ENCODE measurements at places on chromosomes 1 and 21.

GRCh38 chr1:208036106-208036808 is 125.3 kb upstream of the CD34 start:
- no peak for DNase-seq

GRCh38 chr1:195962051-195962450 is 646.2 kb downstream of the KCNT2 start:
- no peak for DNase-seq

GRCh38 chr21:15276243-15276642 is 211.4 kb upstream of the NRIP1 start:
- DNase-seq: no peak

DNA sequence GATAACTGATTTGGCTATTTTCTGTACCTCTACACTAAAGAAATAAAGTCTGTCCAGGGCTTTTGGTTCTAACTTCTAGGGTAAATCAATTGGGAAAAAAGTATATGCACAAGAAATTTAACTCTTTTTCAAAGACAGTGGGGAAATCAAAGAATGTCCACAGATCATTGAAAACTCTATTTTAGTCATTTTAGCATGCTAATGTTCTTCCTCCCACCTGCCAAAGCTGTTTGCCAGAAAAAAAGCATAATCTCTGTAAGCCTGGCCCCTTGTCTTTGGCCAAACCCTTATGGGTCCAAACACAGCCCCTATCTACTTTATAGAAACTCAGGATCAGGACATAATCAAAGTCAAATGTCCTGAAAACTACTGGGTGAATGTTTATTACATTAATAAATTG is 302.2 kb upstream of the ESRRG start:
- DNase-seq: no peak

DNA sequence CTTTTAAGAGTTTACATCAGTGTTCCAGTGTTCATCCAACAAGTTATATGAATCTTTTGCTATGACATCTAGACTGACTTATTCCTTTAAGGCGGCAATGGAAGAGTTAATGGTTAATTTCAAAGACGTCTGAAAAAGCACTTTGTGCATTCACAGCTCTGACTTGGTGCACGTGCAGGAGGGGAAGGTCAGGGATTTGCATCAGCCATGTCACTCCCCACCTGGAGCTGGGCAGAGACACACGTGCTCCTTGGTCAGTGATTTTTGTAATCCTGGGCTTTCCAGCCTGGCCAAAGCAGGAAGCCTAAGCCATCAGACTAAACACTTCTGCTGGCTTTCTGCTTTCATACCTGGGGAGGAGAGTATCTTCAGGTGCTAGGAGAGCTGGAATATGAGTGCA is 96.3 kb downstream of the ST3GAL3 start:
- no peak for DNase-seq

GRCh38 chr1:159023723-159024122 is 14.0 kb downstream of the IFI16 start:
- DNase-seq: no peak

GRCh38 chr1:94283462-94283861 is 46.1 kb upstream of the ARHGAP29 start:
- DNase-seq: no peak

DNA sequence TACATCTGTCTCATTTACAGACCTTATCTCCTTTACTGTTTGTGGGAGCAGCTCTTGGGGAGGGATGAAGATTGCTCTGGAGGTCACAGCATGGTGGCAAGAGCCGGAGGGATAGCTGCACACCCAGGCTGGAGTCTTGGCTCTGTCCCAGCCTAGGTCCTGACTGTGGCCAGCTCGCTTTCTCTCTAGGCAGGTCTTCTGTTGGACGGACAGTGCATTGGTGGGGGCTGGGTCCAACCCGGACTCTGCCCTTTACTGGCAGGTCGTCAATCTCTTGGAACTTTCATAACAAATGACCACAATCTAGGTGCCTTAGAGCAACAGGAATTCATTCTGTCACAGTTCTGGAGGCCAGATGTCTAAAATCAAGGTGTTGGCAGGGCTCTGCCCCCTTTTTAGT is 319.8 kb upstream of the C1orf174 start:
- DNase-seq: no peak

- no peak for DNase-seq
Measured at GRCh38 chr1:40824591-40825434, 37.4 kb downstream of the CITED4 start.

- DNase-seq: no peak
Measured at GRCh38 chr21:41926807-41927171, 27.0 kb downstream of the C2CD2 start.

GRCh38 chr1:14810595-14811361 is 212.3 kb downstream of the KAZN start:
- no peak for DNase-seq

DNA sequence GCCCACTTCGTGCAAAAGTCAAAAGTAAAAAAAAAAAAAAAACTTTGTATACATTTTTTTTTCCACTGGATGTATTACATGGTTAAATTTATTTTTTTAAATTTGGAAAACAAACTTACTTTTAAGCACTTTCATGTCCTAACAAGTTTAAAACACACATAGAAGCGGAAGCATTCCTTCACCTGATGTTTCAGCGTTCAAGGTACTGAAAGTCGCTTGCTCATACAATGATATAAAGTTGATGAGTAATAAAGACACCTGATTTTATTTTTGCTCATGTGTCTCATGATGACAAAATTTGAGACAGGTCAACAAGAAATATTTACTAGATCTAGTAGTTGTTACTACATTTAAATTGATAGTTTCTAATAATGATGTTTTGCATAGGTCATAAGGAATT is 35.5 kb downstream of the ADAMTS1 start:
- DNase-seq: no peak

DNA sequence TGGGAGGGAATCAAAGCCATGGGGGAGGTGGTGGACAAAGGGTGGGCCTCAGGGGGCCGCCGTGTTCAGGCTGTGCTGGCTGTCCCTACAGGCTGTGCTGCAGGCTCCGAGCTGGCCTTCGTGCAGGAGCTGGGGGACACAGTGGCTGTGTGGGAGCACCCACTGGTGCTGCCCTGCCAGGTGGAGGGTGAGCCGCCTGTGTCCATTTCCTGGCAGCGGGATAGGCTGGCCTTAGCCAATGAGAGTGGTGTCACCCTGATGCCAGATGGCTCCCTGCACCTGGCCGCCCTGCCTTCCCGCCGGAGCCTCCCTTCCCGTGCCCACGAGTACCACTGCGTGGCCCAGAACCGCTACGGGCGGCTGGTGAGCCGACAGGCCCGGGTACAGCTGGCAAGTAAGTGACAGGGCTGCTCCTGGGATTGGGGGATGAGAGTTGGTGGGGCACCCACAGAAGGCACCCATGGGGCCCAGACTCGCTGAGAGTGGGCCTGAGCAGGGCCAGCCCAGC is 20.2 kb downstream of the SLC27A3 start:
- no peak for DNase-seq

DNA sequence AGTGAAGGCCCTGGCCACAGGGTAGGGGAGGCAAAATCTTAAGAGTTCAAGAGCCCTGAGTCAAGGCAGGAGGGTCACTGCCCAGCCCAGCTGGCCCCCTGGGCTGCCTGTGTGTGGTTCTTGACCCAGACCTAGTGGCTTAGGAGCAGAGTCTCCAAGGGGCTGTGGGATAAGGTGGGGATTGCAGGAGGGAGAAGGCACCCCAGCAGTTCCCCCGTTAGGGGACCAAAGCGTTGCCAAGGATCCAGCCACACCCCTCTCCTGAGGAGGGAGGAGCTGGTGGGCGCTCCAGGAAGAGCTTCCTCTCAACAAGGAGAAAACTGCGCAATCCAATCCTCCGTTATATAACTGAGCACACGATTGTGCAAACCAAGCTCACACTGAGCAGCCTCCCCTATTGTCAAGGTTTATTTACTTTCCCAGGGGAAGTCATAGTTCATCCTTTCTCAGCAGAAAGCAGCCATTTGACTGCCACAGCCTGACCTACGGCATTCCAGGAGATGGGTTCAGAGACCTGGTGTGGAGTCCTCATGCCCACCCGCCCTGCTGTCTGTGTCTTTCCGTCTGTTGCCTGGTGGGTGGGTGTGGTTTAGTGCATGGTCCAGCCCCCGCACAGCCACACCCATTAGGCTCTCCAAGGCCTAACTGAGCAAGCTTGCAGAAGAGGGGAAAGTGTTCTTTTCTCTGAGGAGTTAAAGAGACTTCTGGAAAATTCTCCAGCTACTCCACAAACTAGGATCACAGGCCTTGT is 3.5 kb downstream of the EPHX1 start:
- DNase-seq: no peak

- DNase-seq: no peak
Measured at GRCh38 chr1:183443466-183443865, 25.3 kb upstream of the NMNAT2 start.

GRCh38 chr1:229596925-229597699 is 28.8 kb downstream of the TAF5L start:
- no peak for DNase-seq

GRCh38 chr1:3910857-3911845 is 11.1 kb upstream of the C1orf174 start:
- DNase-seq: peak; percentile 86

DNA sequence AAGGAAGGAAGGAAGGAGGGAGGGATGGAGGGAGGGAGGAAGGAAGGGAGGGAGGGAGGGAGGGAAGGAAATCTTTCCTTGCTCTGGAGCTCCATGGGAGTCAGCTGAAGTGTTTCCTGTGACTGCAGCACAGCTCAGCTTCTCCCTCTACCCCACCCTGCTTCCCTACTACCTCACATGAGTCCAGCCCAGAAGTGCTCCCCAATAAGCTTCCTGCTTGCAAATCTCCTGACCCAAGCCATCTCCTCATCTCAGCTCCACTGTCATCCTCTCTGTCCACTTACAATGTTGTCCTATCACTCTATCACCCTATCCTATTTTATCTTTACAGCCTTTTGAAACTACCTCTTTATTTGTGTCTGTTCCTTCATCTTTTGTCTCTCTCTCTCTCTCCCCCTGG is 52.9 kb upstream of the SSBP3 start:
- no peak for DNase-seq

GRCh38 chr21:39523399-39523798 is 71.6 kb downstream of the SH3BGR start:
- DNase-seq: no peak

DNA sequence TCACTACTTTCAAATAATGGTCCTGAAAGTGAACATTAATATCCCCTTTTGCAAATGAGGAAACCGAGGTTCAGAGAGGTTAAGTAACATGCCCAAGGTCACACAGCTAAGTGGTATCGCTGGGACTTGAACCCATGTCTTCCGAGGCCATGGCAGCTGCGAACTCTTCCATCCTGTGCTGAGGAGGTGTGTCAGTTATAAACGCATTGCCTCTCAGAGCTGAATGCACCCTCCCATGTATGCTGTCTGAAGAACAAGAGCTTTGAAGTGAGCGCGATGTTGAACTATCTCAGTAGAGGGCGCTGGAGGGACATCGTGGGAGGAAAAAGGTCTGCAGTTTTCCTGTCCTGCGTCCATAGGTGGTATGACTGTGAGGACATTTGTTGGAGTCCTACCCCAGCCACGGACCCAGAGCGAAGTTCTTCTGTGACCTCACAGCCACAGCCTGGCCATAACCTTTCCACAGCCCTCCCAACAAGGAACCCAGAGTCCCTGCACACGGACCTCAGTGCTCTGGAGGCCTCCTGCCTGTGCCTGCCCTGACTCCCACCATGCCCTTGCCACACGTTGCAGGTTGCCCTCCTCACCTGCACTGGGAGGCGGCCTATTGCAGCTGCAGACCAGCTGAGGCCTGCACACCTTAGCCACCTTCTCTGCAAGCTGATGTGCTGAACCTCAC is 7.5 kb downstream of the MYOC start:
- peak; percentile 81 for DNase-seq

DNA sequence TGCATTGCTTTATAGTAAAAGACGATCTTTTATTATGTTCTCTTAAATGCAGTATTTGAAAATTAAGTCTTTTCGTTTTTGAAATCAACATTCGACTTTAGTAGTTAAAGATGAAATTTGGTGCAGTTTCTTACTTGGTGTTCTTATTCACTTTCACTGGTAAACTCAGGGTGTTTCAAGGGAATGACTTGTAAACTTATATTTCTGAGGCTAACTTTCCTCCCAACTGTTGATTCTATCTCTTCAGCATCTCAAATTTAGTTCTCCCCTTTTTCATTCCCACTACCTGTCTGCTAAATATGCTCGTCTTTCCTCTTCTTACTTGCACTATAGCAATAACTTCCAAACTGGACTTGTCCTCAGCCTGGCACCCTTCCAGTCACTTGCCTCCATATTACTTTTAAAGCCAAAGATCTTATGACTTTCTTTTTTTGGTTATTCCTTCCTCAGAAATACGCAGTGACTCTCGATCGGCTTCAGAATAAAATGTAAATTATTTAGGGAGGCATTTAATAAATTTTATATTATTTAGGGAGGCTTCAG is 988 bp downstream of the SLC35A3 start:
- DNase-seq: no peak

DNA sequence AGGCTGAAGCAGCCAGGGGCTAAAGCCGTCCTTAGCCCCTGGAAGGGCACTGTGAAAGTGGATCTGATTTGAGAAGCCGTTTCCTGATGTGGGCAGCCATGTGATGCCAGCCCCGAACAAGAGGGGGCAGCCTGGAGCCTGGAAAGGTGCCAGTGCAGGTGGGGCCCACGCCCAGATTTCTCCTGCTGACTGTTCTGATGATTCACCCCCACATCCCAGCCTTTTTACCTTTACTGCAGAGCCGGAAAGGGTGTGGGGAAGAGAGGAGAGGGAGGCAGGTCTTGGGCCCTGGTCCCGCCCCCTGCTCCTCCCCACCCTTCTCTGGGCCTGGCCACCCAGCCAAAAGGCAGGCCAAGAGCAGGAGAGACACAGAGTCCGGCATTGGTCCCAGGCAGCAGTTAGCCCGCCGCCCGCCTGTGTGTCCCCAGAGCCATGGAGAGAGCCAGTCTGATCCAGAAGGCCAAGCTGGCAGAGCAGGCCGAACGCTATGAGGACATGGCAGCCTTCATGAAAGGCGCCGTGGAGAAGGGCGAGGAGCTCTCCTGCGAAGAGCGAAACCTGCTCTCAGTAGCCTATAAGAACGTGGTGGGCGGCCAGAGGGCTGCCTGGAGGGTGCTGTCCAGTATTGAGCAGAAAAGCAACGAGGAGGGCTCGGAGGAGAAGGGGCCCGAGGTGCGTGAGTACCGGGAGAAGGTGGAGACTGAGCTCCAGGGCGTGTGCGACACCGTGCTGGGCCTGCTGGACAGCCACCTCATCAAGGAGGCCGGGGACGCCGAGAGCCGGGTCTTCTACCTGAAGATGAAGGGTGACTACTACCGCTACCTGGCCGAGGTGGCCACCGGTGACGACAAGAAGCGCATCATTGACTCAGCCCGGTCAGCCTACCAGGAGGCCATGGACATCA is at the start of gene SFN:
TSS of gene SFN (plus strand) at position 369 of the 904 bp plus-strand sequence. CDS start at position 433, 64 bp downstream.
- DNase-seq: no peak
